Left forelimb (tissue), 1 donor: ENCODE measurements at places on chromosomes 3 and 15.

DNA sequence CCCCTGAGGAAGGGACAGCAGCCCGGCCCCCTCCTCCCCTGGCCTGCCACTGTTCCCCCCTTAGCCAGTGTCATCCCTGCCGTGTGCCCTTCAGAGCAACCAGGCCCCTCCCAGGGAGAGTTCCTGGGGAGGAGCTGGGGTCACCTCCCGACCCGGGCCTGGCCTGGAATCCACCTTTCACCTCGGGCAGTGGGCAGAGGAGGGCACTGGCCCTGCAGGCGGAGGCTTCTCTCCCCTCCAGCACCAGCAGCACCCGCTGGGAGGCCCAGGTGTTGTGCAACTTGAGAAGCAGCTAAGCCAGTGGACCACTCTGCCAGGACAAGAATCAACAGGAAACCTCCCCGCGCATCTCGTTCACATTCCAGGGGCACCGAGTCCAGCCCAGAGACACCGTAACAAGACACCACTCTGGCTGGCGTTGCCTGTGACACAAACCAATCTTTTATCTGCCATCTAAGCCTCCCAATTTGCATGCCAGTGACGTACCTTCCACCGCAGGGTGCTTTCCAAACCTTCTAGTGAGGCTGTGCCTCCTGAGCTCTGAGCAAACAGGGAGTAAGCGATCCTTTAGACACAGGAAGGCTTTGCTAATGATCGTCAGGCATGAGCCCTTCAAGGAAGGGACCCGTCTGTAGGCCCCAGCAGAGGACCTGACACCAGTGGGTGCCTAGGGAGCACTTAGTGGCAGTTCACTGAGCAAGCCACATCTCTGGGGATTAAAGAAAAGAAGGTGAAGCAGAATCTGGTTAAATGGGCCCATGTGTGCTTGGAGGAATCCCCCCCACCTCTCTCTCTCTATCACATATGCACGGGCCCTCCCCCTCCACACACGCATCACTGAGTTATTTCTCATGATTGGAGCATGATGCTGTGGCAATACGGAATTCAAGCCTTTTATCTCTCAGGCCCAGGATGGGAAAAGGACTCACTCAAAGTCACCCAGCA lies 98.9 kb upstream of the TLE3 start:
- DNase-seq = no peak

- DNase-seq = no peak
Measured at GRCh38 chr3:29363110-29363509, 82.2 kb downstream of the RBMS3 start.

DNA sequence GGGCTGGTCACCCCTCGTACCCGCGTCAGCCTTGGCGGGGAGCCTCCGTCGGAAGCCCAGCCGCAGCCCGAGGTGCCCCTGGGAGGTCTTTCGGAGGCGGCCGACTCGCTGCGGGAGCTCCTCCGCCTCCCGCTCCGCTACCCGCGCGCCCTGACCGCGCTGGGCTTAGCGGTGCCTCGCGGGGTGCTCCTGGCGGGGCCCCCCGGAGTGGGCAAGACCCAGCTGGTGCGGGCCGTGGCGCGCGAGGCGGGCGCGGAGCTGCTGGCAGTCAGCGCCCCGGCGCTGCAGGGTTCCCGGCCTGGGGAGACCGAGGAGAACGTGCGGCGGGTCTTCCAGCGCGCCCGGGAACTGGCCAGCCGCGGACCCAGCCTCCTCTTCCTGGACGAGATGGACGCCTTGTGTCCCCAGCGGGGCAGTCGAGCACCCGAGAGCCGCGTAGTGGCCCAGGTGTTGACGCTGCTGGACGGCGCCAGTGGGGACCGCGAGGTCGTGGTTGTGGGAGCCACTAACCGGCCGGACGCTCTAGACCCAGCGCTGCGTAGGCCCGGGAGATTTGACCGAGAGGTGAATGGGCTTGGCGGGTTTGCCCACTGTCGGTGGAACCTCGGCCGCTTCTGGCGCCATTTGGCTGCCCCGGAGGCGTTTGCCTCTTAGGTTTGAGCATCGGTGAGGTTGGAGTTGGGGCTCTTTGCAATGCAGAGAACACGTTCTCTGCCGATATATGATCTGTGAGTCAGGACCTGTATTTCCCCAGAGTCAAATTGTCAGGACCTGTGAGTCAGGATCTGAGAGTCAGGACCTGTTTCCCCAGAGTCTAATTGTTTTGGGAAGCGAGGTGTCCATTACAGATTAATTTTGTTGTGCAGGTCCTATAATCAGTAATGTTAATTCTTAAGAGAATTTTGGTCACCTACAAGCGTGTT lies 24.9 kb upstream of the GATM start:
- peak; percentile 67 for DNase-seq

GRCh38 chr3:43695863-43696262 lies 5.1 kb downstream of the ABHD5 start:
- DNase-seq = no peak

GRCh38 chr15:73632670-73633058 lies 525 bp downstream of the NPTN start:
- no peak for DNase-seq

GRCh38 chr3:53635041-53635440 lies 140.6 kb downstream of the CACNA1D start:
- DNase-seq = no peak

GRCh38 chr3:150070271-150070670 lies 99.6 kb upstream of the PFN2 start:
- peak; percentile 17 for DNase-seq

DNA sequence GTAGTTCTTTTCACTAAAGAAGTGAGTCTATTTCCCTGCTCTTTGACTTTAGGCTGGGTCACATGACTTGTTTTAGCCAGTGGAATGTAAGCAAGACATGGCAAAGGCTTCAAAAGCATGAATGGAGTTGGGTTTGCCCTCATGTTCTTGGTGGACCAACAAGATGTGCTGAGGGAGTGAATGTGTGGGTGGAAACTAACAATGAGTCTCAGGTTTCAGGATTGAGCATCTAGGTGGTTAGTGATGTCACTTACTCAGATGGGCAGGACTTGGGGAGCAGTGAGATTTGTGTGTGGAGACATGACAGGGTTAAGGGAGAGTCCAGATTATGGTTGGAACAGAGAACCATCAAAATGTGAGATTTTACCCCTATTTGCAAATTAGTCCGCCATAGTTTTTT lies 181.4 kb upstream of the UBE2E1 start:
- no peak for DNase-seq

GRCh38 chr15:70050970-70051369 lies 46.7 kb downstream of the TLE3 start:
- DNase-seq = no peak

DNA sequence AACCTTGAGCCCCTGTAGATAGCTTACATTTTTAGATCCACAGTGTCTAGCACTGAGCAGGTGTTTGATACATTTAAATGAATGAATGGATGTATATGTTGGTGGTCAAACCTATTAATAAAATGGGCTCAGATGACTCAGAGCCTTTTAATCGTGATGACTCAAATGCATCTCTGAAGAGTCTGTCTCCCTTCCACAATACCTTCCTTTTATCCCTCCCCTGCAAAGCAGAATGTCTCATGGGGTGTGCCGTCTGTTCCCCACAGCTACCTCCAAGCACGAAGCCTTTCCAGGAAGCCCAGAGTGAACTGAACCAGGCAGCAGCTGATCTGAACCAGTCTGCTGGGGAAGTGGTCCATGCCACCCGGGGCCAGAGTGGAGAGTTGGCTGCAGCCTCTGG lies 303.5 kb upstream of the TPM1 start:
- no peak for DNase-seq

DNA sequence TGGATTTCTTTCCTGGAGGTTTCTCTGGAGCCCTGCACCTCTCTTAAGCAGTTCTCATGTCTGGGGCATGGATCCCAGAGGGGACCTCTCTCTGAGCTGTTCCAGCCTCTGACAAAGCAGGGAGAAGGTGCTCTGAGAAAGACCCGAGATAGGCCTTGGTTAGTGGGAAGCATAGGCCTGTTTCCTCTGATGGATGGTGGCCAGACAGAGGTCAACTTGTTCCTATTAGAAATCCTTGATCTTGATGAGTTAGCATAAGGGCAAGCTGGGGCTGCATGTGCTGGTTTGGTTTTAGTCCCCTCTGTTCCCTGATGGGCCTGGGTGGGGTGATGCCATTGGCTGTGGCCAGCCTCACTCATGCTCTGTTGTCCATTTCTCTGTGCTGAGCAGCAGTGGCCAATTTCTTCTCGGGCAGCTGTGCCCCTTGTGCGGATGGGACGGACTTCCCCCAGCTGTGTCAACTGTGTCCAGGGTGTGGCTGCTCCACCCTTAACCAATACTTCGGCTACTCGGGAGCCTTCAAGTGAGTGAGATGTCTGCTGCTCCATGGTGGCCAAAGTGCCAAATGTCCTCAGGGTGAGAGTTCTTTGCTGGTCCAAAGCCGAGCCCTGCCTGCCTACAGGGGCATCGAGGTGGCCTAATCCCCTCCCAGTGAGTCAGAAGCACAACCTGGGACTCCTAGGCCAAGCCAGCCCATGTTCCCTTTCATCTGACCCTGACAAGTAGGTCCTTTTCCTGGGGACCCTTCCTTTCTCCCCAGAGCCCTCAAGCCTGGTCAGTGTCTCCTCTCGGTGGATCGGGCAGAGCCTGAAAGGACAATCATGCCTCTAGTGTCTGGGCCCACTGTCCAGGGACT lies 9.0 kb downstream of the TF start:
- no peak for DNase-seq

DNA sequence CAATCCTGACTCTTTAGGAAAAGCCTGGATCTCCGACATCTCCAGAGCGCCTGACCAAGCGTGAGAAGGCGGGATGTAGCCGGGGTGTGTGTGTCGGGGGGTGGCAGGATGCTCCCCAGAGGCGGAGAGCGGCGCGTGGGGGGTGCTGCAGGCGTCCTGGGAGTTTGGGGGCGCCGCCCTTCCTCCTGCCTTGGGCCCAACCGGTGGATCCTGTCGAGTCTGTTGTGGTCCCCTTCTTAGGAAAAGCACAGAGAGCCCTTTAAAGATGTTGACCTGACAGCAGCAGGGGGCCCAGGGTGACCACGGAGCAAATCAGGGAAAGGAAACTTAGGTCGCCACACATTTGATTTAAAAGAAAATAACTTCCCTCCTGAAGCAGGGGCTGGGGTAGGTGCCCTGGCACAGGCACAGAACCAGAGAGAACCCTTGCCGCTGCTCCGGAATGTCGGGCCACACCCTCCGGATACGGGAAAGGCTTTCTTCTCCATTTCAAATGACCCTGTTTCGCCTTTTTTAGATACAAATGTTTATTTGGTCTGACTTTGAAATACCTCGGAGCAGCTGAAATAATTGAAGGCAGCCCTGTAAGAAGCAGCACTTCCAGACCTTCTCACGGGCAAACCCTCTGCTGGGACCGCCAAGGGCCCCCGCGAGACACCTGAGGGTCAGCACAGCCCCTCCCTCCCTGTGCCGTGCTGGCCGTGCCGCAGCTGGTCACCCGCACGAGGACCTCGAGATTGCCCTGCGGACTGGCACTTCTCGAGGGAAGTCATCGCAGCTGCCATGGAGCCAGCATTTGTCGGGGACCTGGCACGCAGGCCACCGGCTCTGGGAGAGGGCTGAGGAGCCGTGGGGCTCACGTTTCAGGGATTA lies 102.9 kb upstream of the KLF13 start:
- no peak for DNase-seq

- no peak for DNase-seq
Measured at GRCh38 chr3:71031914-71032521, 551.5 kb downstream of the FOXP1 start.

DNA sequence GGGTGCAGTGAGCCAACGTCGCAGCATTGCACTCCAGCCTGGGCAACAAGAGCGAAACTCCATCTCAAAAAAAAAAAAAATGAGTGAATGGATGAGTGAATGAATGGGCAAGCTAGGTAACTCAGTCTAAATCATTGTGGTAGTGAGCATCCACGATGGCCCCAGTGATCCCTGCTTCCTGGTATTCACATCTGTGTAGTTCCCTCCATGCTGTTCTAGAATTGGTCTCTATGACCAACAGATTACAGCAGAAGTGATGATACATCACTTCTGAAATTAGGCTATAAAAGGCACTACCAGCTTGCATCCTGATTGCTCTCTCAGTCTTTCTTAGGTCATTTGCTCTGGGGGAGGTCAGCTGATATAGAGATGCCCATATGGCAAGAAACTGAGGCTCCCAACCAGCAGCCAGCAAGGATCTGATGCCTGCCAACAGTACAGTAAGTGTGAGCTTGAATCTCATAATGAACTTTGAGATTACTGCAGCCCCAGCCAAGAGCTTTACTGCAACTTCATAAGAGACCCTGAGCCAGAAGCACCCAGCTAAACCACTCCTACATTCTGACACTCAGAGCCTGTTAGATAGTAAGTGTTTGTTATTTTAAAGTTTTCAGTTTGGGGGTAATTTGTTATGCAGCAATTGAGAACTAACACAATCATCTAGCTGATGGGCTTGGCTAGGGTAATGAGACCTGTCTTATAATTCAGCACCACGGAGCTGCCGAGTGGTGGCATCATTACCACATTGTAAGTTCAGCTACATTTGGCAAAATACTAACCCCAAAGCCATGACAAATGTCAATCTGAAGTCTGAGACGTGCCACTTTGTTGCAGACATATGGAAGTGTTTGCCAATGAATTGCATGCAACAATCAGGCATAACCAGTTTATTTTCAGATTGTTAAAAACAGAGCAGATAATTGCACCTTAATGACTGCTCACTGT lies 53.0 kb downstream of the KLHL6 start:
- DNase-seq = peak; percentile 49

GRCh38 chr15:83378921-83379578 lies 68.1 kb upstream of the SH3GL3 start:
- no peak for DNase-seq

DNA sequence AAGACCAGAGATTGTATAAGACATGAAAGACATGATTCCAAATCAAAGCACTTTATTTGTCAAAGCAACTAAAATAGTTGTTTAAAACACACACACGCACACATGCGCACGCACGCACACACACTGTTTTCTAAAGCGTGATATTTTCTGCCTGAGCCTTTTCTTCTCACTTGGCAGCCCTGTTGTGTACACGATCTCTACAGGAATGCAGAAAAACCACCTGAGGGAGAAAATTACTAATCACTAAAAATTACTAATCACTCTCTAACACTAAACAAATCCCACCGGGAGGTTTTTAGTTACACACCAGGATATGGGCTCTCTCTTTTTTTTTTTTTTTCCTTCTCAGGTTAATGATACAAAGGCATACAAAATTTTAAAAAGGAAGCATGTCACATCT lies 160.1 kb upstream of the ATP11B start:
- DNase-seq = no peak

DNA sequence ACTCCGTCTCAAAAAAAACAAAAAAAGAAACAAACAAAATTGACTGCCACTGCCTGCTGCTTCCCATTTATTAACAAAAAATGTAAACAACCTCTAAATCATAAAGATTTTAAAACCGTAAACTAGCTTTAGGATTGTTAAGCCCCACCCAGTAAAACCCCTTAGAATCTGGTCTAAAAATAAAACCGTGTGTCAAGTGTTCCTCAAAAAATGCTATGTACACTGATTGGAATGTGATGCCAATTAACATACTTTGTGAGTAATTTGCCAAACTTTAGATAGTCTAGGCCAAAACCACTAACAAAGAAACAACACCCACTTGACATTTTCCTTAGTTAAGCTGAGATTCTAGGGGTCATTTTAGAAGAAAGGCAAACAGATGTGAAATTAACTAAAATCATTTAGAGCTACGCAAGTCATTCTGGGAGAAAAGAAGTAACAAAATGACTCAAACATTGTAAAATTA lies 5.3 kb downstream of the RAF1 start:
- no peak for DNase-seq

- no peak for DNase-seq
Measured at GRCh38 chr3:120092474-120092873, 1.8 kb downstream of the GSK3B start.

GRCh38 chr3:25962255-25962654 lies 172.4 kb downstream of the OXSM start:
- no peak for DNase-seq
